ENCODE measurements at places on chromosomes 5 and 9.

- DNase-seq: no peak
These were observed 13.9 kb downstream of the SLC36A1 start for GRCh38 chr5:151461312-151461711.

GRCh38 chr5:34521628-34522290 lies 134.4 kb upstream of the RAI14 start:
- no peak for DNase-seq

- DNase-seq: peak; percentile 28
These were observed 34.0 kb downstream of the ZNF474 start for GRCh38 chr5:122163121-122164069.

GRCh38 chr5:125863579-125863978 lies 559.6 kb upstream of the GRAMD2B start:
- DNase-seq: no peak

DNA sequence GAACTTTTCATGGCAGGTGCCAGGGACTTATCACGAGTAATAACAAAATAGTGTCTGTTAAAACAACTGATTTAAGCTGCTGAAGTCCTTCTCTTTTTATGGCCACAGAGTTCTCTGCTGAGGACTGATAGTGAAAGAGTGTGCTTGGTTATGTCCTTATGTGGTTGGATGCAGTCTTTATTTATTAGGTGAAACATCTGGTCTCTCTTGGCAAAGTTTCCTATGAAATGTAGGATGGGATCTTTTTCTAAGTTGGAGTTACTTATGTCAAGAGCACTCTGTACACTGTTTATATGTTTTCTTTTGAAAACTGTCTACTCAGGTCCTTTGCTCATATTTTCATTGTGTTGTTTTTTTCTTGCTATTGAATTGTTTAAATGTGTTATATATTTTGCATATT lies 1816.1 kb upstream of the C9orf72 start:
- peak; percentile 12 for DNase-seq

- DNase-seq: no peak
These were observed 108.9 kb upstream of the CHD1 start for GRCh38 chr5:99037668-99038067.

DNA sequence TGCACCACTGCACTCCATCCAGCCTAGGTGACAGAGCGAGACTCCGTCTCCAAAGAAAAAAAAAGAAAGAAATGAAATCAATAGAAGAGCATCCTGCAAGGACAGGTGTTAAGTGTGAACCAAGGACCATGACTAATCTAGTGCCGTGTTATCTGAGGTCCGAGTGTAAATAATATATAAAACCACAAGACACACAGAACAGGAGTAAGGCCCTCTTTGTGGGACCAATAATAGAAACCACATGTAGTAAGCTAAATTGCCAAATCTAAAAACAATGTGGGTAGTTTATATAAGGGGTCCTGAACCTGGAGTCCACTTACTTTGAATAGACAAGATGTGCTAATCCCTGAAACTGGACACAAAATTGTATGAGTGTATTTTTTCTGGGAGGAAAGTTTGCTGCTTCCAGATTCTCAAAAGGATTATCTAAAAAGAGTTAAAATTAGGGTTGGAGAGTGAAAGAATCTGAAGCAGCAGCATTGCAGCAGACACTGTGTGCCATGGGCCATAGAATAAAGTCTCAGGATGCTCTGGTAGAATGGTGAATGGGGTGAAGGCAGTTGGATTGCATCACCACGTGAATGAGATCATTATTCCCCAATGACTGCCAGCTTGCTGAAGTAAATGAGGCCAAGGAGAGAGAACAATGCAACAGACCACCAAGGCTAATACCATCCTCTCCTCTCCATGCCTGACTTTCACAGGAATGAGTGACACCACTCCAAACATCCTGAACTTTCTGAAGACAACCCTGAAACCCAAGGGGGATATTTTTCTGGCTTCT lies 222.7 kb downstream of the DCP2 start:
- DNase-seq: peak; percentile 46

DNA sequence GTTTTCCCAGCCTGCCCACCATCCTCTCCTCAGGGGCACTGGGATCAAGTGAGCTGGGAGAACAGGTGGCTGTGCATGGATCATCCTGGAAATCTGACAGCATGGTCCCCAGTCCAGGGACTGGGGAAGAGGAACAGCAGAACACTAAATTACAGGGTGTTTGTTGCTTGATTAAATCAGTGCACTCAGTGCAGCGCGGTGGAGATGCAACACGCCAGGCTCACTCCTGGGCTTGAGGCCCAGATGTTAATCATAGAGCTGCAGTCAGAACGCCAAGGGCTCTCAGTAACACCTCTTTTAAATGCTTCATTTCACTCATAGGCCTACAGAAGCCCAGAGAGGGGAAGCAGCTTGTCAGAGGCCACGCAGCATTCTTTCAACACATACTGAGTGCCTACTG lies 14.2 kb upstream of the LARP1 start:
- DNase-seq: peak; percentile 54

DNA sequence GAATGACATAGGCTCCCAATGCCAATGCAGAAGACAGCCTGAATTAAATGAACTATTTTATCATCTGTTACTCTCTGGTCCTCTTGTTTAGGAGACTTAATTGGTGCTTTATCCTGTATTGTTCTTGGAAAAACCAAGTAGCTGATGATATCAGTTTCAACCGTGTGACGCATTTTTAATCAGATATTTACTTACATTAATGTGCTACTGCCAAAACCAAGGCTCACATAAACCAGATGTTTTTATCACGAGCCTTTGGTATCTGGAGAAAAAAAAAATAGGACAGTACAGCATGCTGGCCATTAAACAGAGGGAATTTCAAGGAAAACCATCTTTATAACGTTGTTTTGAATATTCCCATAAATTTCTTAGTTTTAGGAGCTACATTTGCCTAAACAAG lies 90.1 kb downstream of the ICE1 start:
- DNase-seq: no peak

- no peak for DNase-seq
These were observed 1.3 kb downstream of the SLC25A48 start for GRCh38 chr5:135835766-135836165.

DNA sequence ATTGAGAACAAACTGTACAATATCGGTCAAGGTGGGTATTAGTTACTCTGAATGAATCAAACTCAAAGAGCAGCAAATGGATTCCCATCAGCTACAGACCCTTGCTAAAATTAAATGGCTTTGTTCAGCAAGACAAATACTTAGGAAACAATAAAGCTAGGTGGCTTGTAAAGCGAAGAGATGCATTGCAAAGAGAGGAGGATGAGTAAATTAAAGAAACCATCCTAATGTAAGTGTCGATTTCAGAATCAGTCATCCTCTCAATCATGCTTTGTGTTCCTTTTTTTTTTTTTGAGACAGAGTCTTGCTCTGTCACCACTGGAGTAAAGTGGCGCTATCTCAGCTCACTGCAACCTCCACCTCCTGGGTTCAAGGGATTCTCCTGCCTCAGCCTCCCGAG lies 359.2 kb upstream of the ZNF462 start:
- no peak for DNase-seq

DNA sequence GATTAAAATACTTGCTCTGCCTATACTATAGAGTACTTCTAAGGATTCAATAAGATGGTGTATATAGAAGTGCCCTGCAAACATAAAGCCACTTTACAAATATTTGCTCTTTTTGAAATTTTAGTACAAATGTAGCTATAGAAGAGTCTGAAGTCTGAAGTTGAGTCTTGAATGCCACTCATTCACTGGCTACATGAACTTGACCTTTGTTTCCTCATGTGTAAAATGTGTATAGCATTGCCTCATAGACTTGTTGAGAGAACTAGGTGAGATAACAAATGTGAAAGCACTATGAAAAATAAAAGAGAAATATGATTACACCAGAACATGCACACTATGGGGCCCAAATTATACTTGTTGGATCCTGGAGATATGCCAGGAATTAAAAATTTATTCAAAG lies 244.7 kb downstream of the SEC61B start:
- no peak for DNase-seq

DNA sequence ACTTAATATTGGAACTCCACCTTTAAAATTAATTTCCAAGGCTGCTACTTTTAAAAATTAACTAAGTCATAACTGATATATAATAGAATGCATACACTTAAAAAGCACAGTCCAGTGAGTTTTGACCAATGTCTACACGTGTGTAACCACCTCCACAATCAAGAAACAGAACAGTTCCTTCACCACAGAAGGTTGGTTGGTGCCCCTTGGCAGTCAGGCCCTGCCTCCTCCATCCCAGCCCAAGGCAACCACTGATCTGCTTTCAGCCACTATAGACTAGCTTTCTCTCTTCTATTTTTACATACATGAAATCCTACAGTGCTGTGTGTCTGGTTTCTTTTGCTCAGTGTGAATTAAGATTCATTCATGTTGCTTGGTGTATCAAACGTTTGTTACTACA lies 215.2 kb downstream of the CRB2 start:
- no peak for DNase-seq

GRCh38 chr5:121152411-121152810 lies 688.3 kb downstream of the PRR16 start:
- no peak for DNase-seq

DNA sequence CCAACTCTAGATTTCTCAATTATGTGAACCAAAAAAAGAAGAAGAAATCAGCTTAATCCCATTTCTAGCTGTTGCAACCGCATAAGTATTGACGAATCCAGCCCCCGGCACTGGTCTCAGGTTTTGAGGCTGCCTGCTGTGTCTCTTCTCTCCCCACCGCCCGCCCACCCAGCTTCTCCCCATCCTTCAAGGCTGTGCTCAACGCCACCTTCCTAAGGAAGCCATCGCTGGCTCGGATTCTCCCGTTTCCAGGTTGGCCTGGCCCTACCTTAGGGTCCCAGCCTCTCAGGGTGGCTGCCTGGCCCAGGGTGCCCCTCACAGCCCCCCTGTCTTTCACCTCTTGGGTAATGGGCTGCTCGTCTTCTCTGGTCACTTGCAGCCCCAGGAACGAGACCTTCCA lies 77.8 kb downstream of the HRH2 start:
- no peak for DNase-seq

GRCh38 chr5:14326035-14326903 lies 183.1 kb downstream of the TRIO start:
- DNase-seq: no peak

DNA sequence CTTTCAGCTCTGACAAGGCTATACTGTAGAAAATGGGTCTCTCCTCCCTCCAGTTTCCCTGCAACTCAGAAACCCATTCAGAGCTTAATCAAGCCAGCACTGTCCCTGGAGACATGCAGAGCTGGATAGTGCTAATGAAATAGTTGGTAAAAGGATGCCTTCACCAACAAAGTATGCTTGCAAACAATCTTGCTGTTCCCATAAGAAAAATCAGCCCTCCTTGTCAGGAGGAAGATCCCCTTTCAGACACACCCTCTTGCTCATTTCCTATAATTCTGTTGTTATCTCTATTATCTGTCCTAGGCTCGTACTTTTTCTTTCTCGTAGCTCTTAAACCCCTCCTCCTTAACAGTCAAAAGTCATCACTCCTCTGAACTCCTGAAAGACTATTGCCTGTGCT lies 9.9 kb upstream of the OSMR start:
- no peak for DNase-seq

DNA sequence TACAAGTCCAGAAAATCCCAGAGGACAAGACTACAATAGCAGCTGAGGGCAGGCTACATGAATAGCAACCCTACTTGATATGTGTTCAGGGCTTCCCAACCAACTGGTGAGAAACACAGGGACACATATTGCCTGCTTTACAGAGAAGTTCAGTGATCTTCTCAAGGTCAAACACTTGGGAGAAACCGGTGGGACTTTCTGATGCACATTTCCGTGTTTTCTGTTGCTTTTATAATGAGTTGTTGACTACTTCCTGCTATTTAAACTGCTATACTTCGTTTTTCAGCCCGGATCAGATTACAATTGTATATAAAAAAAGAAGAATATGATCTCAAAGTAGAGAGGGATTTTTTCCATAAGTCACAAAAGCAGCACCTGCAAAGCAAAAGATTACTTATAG lies 175.1 kb downstream of the SNX18 start:
- no peak for DNase-seq

All from lung (tissue), 17 donors.